ENCODE measurements at places on chromosomes 7 and 10.

DNA sequence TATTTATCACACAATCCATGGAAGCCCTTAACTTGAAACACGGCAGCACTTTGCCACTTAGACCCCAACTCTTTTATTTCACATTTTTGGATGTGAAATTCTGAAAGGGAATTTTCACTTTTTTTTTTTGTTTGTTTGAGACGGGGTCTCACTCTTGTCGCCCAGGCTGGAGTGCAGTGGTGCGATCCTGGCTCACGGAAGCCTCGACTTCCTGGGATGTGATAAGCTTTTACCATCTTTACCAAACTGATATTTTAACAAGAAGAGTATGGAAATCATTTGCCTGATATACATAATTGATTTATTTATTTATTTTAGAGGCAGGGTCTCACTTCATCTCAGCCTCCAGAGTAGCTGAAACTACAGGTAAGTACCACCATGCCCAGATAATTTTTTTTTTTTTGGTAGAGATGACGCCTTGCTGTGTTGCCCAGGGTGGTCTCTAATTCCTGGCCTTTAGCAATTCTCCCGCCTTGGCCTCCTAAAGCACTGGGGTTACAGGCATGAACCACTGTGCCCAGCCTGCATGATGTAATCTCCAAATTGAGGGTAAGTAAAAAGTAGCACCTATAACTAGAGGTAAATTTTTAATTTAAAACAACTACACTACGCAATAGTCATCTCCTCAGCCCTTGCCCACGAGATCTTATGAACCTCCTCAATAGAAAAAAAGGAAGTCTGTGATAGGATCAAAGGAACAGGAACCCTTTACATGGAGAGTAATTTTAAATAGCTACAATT, 180.7 kb upstream of the KLF14 start:
- DNase-seq, result no peak

GRCh38 chr10:43390759-43391158, 18.2 kb downstream of the HNRNPF start:
- DNase-seq, result no peak

DNA sequence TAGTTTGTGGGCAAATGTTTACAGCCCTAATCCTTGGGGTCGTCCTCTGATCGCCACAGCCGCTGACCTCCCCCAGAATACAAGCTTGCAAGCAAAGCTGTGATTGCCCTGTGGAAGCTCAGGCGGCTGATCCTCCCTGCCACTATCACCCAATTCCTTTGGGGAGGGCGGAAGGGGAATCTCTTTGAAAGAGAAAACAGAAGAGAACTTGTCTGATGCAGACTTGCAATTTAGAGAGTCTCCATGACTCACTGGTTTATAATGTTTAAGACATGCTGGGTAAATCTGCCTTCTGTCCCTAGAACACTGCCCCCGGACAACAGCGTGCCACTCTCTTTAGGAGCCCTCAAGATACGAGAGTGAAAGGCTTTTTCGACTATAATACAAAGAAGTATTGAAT, 75.5 kb downstream of the NRP1 start:
- no peak for DNase-seq

GRCh38 chr10:124614003-124614659, 130.0 kb downstream of the FAM53B start:
- DNase-seq, result no peak

- no peak for DNase-seq
Observed at GRCh38 chr10:30854656-30855055, 177.0 kb downstream of the ZNF438 start.

- DNase-seq, result no peak
Observed at GRCh38 chr7:55569797-55570196, 2.5 kb downstream of the VOPP1 start.

DNA sequence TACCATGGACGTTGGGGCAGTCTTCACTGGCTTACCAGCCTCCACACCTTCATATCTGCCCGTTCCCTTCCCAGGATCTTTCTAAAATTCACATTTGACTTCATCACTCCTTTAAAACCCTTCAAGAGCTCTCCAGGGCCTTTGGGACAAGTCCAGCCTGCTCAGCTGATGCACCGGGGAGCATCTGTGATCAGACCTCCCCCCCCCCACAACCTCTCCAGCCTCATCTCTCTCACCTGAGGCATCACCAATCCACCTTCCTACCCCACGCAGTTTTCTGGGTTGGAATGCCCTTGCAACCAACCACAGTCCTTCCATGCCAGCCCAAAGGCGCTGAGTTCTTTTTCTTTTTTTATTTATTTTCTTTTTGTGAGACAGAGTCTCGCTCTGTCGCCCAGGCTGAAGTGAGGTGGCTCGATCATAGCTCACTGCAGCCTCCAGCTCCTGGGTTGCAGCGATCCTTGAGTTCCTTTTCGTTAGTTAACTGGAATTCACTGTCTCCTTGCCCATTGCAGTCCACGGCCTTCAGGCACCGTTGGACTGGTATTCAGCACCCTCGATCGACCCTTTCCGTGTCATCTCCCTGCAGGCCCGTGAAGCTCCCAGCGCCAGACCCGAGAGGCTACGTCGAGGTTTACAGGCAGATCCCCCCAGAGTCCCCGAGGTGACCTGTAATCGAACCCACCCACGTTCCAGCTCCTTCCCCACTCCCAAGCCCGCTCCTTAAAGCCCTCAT, 654 bp downstream of the ALKBH4 start:
- DNase-seq, result no peak

DNA sequence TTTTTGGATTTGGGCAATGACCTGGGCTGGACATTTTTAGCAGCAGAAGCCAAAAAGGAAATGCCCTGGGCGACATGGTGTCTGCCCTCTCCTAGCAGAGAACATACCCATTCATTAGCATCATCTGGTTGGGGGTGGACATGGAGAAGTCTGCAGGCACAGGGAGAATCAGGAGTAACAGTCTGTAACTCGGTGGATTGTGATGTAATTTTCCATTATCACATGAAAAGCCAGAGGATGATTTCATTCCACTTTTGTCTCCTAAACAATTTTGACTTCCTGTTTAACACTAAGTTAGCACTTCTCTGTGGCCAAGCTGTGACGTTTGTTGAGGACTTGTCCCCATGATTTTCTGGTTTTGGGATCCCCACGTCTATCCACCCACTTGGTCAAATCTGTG, 153.8 kb upstream of the HABP2 start:
- DNase-seq, result no peak

- no peak for DNase-seq
Observed at GRCh38 chr10:86423739-86424138, 57.1 kb upstream of the GRID1 start.

DNA sequence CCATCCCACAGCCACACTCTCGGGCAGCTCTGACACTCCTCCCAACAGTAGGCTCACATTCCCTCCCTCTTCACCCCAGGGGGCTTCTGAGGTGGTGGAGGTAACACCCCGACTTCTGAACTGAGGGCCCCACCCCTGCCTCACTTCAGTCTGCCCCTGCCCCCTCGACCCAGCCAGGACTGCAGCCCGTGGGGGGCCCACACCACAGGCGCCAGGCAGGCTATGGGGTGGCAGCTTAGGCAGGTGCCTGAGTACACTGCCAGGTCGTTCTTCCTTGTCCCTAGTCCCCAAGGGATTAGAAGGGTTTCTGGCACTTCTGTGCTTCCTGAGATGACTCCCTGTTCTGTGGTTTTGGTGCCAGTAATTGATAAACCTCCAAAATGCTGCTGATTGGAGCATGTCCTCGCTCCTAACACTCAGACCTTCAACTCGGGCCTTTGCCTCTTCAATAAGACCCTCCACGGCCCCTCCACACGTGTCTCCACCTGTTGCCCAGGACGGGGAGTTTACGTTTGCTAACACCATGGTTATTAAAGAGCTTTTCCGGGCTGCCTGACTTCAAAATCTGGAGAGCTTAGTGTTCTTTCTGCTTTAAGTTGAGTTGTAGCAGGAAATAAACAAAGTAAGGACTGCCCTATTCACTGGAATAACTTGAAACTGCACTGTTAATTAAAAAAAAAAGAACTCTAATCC, 23.8 kb upstream of the LARP4B start:
- DNase-seq, result no peak

DNA sequence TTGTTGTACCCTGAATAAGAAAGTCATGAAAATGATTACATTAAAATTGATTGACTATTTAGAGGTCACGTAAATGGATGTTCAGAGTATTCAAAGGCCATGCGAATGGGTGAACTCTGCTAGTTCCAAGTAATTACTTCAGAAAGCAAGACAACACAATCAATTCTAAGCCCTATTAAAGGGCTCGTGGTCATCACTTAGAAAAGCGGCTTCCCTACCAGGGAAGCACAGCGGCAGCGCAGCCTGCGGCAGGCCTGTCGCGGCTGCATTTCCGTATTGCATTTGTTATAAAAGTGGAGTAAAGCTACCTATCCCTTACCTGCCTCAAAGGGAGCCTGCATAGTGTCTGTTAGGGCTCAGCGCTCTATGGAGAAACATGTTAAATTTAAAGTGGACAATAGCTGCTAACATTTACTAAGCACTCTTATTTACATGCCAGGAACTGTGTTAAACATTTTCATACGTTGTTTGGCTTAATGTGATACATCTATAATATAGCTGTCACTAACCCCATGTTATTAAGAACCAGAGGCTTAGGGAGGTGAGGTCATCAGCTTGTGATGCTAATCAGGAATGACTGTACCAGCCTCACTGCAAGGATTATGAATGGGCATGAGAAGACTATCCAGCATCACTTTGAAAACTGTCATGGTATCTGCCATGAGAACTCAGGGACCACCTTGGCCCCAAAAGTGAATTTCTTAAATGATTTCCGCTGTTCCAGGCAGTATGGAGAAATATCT, 187.5 kb downstream of the CELF2 start:
- no peak for DNase-seq

- no peak for DNase-seq
Observed at GRCh38 chr7:3585826-3586225, 284.8 kb downstream of the SDK1 start.

DNA sequence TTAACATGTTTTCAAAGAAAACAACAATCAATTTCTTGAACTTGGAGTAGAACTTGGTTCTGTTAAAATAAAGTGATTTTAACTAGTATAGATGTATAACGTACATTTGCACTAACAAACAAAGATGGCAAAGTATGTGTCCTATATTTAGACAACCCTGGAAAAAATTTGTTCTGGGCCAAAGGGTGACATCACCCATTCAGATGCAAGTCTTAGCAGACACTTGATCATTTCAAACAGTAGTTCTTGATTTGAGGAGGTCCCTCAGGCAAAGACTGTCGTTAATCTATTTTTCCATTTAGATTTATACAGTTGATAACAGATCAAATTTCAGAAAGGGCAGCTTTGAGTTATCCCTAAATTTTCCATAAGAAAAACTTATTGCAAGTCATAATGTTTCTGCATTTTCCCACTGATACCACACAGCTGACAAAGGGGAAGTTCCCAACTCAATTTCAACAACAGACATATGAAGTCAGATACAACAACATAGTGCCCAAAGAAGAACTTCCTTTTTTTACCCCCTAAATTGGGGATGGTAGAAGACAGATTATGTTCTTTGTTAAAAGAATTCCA, 5.2 kb downstream of the NMT2 start:
- DNase-seq, result no peak

DNA sequence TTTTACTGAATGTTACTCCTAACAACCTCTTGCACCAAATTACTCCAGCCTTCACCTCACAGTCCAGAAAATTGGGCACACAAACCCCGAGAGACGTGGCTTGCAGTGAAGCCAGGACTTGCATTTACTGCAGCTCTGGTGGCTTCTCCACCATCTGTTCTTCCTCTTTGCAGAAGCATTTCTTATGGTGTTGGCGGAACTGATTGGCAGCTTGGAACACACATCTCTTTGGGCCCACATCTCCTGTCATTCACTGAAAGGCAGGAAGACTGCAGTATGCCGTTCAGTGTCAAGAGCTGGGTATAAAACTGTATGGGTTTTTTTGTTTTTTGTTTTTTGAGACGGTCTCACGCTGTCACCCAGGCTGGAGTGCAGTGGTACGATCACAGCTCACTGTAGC, 38.3 kb upstream of the PRKAR1B start:
- no peak for DNase-seq

GRCh38 chr7:107219563-107220244, 50.9 kb downstream of the HBP1 start:
- DNase-seq, result no peak

DNA sequence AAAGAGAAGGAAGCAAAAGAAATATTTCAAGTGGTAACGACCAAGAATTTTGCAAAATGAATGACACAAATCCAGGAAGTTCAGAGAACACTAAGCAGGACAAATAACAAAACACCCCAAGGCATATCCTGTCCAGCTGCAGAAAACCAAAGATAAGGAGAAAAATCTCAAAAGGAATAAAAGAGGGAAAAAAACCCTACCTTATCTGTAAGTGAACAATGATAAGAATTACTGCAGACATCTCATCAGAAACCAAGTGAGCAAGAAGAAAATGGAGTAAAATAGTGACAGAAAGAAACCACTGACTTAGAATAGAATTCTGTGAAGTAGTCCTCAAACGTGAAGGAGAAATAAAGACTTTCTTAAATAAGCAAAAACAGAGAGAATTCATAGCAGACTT, 21.8 kb downstream of the CARD11 start:
- no peak for DNase-seq

GRCh38 chr10:77036993-77037734, 600.4 kb downstream of the KCNMA1 start:
- DNase-seq, result no peak

DNA sequence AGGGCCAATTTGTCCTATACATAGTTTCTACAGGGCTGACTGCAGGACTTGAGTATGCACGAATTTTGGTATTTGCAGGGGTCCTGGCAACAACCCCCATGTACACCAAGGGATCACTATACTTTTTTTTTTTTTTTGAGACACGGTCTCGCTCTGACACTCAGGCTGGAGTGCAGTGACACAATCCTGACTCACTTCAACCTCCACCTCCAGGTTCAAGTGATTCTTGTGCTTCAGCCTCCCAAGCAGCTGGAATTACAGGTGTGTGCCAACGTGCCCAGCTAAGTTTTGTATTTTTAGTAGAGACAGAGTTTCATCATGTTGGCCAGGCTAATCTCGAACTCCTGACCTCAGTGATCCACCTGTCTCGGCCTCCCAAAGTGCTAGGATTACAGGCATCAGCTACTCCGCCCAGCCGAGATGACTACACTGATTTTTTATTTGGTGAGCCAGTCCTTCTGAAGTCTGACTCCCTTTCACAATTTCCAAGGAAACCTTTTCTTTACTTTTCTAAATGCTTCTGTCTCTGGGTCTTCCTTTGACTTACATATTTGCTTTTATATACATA, 19.8 kb downstream of the CFAP70 start:
- no peak for DNase-seq

DNA sequence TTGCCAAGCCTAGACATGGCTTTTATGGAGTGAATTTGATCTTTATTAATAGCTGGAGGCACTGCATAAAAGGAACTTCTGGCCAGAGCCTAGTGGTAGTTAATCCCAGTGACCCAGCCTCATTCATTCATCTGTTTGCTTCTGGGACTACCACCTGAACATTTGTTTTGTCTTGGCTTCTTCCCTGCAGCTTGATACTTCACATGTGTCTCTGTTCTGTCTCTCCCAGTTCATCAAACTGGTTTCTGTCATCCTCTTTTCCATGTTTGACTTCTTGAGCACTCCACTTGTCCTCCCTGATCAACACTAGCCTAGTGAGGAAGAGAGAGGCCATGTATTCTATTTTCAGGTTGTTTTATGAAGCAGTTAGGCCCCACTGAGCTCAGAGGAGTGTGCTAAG, 163.6 kb downstream of the NRG3 start:
- DNase-seq, result no peak
